ENCODE measurements at places on chromosomes 3 and 15. TPM values are rescaled to one million over a fixed set of nuclear protein-coding genes. Genes with fewer than 3 reads are reported as not detected.

Gene SSR3
- 207 TPM for total RNA-seq

Gene ARL6IP5
- 116 TPM for total RNA-seq

Gene RGMA
- total RNA-seq: 12.4 TPM

DNA sequence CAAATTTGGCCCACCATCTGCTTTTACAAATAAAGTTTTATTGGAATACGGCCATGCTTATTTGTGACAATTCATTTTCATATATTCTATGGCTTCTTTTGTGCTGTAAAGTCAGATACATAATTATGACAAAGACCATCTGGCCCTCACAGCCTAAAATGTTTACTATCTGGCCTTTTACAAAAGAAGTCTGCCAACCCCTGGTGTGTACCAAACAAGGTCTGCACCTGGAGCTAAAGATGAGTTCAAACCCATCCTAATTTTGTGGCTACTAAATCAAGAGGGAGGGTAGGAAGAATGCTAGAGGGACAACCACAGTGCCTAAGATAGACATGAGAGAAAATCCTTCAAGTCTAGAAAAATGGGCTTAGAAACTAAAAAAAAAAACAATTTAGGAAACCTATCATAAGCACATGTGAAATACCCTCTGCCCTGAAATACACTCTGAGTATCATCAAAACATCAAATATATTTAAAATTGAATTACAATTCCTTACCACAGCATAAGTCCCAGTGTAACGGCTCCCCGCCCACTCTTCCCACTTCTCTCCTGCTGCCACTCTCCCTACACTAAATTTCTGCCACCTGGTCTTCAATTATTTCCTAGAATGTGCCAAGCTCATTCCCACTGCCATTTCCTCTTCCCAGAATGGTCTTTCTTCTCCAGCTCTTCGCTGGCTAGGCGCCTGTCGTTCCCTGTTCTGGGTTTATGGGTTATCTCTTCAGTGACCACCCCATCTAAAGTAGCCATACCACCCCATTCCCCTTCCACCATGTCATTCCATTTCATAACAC, 950.7 kb upstream of the CFAP20DC start:
- no peak overlapping the region for H3K4me3 ChIP-seq
- H3K36me3 ChIP-seq: no peaks in the 10 kb centered on the region
- no peak for DNase-seq

- H3K4me1 ChIP-seq: no peaks in the 10 kb centered on the region
- DNase-seq: no peak
- no peak overlapping the region for H3K4me3 ChIP-seq
- no peaks in the 10 kb centered on the region for H3K27me3 ChIP-seq
- H3K27ac ChIP-seq: no peak overlapping the region
These were observed 3.1 kb downstream of the C3orf62 start for GRCh38 chr3:49273825-49274532.

- no peak overlapping the region for H3K4me3 ChIP-seq
- peak overlapping the region; percentile 21 for H3K27ac ChIP-seq
- peaks cover 16% of the 10 kb centered on the region for H3K4me1 ChIP-seq
- peaks cover 2% of the 10 kb centered on the region for H3K36me3 ChIP-seq
These were observed 727.7 kb upstream of the NECTIN3 start for GRCh38 chr3:110343945-110344344.

DNA sequence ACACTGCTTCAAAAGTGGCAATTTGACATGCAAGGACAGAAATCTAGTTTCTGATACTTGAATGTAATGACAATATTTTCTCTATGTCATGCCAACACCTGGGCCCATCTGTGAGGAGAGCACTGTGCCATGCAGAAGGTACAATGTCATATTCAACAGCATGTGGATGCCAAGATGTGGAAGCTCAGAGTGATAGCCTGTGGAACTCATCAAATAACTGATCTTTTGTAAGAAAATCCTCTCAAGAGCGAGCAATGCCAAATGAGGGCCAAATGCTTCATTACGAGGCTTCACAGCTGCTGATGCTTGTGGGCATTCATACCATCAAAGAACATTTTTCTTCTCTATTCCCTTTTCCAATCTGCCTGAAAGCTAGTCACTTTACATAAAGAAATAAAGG, 95.1 kb downstream of the ROBO1 start:
- H3K27me3 ChIP-seq: no peaks in the 10 kb centered on the region
- no peak for DNase-seq
- H3K4me3 ChIP-seq: no peak overlapping the region
- H3K4me1 ChIP-seq: no peaks in the 10 kb centered on the region

DNA sequence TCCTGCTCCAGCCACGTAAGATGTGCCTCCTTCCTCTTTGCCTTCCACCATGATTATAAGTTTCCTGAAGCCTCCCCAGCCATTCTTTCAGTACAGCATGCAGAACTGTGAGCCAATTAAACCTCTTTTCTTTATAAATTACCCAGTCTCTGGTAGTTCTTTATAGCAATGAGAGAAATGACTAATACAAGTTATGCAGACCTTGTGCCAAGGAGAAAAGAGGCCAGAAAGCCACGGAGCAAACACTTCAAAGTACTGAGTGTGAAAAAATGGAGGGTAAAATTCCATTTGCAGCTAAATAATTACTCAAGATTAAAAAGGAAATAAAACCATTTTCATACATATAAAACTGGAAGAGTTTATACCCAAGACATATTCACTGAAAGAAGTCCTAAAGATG, 213.6 kb upstream of the LINGO1 start:
- no peak overlapping the region for H3K4me3 ChIP-seq
- H3K27me3 ChIP-seq: peaks cover 67% of the 10 kb centered on the region
- peaks cover 6% of the 10 kb centered on the region for H3K36me3 ChIP-seq
- no peak for DNase-seq

DNA sequence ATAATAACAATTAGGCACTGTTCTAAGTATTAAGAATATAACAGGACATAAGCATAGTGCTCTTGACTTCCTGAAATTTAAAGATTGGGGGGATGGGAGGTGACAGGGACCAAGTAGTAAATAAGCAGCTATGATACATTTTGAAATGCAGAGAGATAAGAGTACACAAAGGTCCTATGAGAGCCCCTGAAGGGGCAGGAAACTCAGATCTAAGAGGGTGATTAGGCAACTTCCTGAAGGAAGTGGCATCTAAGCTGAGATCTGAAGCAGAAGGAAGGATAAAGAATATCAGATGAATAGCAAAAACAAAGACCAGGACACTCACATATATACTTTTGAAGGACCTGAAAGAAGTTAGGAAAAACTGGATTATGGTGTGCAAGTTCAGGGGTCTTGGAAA, 415.2 kb upstream of the FRG2C start:
- H3K4me3 ChIP-seq: no peak overlapping the region
- no peak overlapping the region for H3K27ac ChIP-seq
- H3K27me3 ChIP-seq: peaks cover 3% of the 10 kb centered on the region
- H3K4me1 ChIP-seq: no peaks in the 10 kb centered on the region

- H3K4me3 ChIP-seq: no peak overlapping the region
- H3K36me3 ChIP-seq: no peaks in the 10 kb centered on the region
- H3K27ac ChIP-seq: no peak overlapping the region
- DNase-seq: no peak
- H3K4me1 ChIP-seq: peaks cover 58% of the 10 kb centered on the region
- H3K27me3 ChIP-seq: no peaks in the 10 kb centered on the region
These were observed 14.3 kb downstream of the FLNB start for GRCh38 chr3:58022490-58022889.

DNA sequence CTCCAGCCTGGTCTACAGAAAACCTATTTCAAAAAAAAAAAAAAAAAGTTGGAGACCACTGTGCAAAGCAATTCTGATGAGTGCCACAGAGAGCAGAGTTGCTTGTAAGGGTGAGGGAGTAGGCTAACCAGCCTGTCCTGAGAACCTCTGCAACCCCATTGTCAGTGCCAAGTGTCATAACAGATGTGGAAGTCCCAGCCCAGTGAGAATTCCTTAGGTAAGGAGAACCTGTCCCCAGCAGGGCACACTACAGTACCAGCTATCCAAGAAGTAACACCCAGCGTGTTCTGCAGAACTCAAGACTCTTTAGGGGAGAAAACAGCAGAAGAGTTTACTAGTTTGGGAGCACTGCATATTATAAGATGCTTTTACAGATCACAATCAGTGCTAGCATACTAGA, 156.3 kb downstream of the LIPC start:
- no peaks in the 10 kb centered on the region for H3K27me3 ChIP-seq
- H3K4me3 ChIP-seq: no peak overlapping the region
- H3K4me1 ChIP-seq: peaks cover 7% of the 10 kb centered on the region
- no peak overlapping the region for H3K27ac ChIP-seq
- H3K36me3 ChIP-seq: peaks cover 13% of the 10 kb centered on the region
